HCT116 (cell line): ENCODE measurements at places on chromosomes 1 and 21.

- DNase-seq: no peak
Observed at GRCh38 chr1:57674801-57675200, 250.9 kb upstream of the DAB1 start.

- no peak for DNase-seq
Observed at GRCh38 chr1:168390271-168390670, 109.6 kb downstream of the TBX19 start.

DNA sequence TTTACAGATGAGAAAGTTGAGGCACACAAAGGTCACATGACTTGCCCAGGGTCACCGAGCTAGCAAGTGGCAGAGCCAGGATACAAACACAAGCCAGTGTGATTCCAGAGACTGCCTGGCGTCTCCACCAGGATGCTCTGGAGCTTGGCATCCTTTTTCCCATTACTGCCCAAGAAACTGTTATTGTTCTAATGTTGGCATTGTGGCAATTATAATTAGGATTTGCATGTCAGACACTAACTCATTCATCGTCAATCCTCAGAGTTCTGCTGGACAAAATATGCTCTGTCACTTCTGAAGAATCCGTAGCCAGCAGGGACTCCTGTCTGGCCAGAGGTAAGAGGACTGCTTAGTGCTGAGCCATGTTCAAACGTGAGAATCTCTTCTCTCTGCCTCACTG is 8.8 kb downstream of the KAZN start:
- DNase-seq: no peak

- no peak for DNase-seq
Observed at GRCh38 chr1:161407451-161407985, 39.8 kb upstream of the CFAP126 start.

- DNase-seq: no peak
Observed at GRCh38 chr1:112325504-112325903, 70.5 kb upstream of the CTTNBP2NL start.

GRCh38 chr1:89312572-89312971 is 39.9 kb upstream of the GBP5 start:
- DNase-seq: no peak

DNA sequence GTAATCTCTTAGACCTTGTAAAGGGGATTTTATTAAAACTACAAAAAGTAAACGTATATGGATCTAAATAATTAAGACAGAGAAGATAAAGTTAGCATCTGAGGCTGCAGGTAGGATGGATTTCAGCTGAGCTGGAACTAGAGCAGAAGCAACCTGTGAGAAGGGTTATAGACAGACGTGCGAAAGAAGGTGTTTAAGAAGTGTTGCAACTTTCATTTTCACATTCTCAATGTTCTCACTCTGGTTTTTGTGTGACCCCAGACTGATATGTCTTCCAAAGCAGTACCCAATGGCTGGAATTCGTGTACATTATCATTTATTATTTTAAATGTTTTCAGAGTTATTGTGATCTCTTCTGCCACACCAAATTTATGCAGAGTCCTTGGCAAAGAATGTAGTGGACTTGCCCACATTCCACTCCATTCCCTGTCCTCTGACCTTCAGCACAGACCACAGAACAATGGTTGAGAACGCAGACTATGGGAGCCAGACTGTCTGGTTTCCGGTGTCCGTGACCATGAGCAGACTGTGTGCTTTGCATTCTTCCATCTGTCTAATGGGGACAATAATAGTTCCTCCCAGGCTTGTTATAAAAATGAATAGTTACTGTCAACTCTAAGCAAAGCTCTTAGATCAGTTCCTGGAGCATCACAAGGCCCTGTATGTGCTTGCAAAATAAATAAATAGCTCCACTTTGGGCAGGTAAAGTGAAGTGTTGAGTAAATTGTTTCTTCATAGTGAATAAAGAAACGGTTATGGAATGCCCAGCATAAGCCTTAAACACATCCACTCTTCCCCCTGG is 140.6 kb upstream of the SAMSN1 start:
- no peak for DNase-seq

DNA sequence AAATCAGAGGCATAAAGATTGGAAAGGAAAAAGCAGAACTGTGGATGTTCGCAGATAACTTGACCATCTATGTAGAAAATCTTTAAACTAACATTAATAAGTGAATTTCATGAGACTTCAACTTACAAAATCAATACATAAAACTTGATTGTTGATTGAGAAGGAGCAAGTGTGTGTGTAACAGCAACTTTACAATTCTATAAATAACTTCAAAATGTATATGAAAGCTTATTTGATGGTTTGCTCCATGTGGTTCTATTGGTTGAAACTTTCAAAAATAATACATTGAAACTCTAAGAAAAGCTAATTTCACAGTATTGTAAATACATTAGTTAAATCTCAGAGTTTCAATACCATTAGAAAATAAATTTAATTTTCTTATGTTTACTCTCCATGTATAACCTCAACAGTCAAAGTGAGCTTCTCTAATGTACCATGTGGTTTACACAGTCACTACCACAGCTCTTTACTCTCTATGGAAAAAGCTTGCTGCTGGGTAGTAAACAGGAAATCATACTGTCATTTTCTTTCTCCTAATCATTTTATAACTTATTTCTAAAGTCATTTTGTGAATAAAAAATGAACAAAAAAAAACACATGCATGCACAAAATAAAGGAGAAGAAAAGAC is 12.0 kb downstream of the AKT3 start:
- no peak for DNase-seq

- peak; percentile 58 for DNase-seq
Observed at GRCh38 chr1:6205849-6206519, at the start of gene RNF207. Gene RNF207, plus strand, starts transcription at chr1:6206119. Its CDS starts 417 bp downstream, at chr1:6206536.

GRCh38 chr1:175882192-175882591 is 138.8 kb upstream of the TNR start:
- no peak for DNase-seq

GRCh38 chr1:107777664-107778047 is 187.3 kb downstream of the VAV3 start:
- no peak for DNase-seq

- no peak for DNase-seq
Observed at GRCh38 chr1:177800400-177801088, 169.3 kb downstream of the SEC16B start.

DNA sequence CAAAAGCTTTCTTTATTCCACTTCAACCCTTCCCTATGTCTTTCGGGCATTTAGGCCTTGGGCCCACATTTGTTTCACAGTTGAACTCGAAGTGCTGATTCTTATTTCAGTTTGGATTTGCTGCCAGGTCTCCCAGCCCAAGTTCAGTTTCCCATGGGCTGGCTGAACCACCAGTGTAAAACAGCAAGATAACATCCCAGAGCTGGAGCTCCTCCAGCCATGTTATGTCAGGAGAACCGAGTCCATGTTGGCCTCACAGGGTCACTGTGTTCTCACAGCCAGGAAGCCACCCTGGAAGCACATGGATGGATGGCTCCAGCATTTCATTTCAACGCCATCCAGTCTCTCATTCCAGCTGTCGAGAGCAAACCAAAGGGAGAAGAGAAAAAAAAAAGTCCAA is 45.2 kb upstream of the RXRG start:
- no peak for DNase-seq

DNA sequence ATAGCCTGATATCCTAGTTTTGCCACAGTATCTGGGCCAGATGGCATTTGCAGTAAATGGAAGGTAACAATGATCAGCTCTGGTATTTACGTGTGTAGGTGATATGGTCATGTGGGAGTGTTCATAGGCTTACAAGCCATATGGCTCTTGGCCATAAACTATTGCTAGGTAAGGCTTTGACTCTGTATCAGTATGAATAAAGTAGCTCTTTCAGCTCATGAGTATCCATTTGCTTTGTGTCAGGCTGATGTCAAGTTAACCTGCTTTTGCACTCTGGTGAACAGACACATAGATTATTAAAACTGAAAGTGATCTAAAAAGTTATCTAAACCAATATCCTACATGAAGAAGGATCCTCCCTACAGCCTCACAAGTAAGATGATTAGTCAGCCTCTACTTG is 69.0 kb downstream of the DDR2 start:
- DNase-seq: no peak

DNA sequence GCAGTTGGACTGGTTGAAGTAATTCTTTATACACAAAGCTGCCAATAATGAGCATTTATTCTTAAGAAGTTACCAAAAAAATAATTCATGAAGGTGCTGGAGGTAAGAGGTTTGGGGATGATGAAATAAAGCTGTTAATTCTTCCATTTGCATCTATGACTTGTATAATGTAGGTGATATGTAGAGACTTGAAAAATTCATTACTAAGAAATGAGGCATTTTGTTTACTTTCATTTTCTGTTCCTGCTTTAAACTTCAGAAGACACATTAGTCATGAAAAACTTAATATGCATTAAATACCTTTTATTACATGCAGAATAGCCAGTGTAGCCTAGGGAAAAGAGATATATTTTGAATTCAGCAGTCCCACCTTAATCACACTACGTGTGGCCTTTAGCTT is 214.2 kb downstream of the SLC44A5 start:
- DNase-seq: no peak

DNA sequence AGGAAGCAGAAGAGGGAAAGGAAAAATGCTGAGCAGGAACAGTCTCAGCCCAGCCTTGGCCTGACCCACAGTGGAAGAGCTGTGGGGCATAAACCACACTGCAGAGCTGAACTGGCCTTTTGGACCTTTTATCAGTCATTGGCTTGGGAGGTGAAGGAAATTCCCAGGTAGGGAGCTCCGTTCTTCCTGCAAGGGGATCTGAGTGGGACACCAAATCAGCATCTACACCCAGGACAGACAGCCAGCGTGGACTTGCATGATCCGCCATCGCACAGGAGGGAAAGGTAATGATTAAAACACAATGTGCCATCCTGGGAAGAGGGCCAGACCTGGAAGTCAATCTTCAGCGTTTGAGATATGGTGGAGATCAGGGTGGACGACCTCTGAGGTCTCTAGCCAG is 1.2 kb upstream of the MTFR1L start:
- no peak for DNase-seq

- DNase-seq: no peak
Observed at GRCh38 chr21:37711286-37711829, 204.9 kb downstream of the KCNJ6 start.

DNA sequence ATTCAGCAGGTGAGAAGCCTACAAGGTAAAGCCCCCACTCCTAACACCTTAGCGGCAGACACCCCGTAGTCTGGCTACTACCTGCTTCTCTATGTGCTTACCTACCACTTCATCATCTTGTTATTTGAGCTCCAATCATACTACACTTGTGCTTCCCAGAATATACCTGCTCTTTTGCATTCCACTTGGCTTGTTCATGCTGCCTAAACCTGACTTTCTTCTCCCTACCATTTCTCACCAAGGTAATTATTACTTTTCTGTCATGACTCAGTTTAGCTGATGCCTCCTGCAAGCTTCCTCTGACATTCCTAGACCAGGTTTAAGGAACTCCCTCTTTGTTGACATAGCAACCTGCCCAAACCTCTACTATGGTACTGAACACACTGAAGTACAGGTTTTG is 495.6 kb upstream of the C1orf87 start:
- DNase-seq: no peak

DNA sequence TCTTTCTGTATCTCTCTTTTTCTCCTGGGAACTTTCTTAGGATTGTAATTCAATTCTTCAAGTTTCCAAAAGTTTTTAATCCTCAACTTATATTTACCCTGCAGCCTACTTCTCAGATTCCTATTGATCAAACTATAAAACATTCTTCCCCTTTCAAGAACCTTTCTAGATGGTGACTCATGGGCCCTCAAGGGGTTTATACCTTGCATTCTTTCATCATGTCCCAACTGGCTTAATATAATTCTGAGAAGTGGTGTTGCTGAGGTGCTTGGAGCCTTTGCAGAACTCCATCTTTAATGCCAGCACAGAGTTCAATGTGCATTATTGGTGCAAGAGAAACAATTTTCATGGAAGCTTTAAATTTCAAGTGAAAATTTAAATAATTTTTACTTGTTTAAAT is 273.4 kb downstream of the VAV3 start:
- no peak for DNase-seq

DNA sequence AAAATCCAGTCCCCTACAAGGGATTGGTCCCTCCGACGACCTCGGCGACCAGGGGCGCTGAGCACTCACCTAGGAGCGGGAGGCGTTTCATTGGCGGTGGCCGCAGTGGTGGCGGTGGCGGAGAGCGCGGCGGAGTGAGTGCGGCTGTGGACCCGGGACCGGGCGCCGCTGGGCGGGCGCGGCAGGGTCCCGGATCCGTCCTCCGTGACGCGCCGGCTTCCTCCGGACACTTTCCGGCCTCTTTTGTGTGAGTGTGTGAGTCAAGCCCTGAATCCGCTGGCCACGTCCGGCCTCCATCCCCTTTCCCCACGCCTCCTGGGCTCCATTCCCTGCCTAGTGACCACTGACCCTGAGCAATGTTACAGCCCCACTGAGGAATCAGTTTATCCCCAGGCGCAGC is at the start of gene ADGRL4:
Gene ADGRL4 (minus strand): TSS at position 167 of the 400 bp plus-strand sequence. CDS start 76 bp downstream, at position 91.
- no peak for DNase-seq

- DNase-seq: no peak
Observed at GRCh38 chr1:3912809-3913685, 13.0 kb upstream of the C1orf174 start.

DNA sequence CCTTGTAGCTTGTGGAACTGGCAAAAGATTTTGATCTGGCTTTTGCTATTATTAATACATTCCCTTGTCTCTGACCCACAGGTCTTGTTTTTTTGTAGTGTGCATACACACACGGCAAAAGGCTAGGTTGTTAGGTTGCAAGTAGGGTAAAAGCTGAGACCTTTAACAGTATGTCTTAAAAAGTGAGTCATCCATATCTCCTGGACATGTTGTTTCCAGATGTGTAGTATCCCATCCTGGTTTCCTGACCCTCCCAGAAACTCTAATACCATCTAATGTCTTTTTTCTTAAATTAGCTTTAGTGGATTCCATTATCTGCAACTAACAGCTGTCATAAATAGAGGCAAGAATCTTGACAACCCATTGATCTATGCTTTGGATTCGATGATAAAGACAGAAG is 14.7 kb downstream of the OVGP1 start:
- DNase-seq: no peak

DNA sequence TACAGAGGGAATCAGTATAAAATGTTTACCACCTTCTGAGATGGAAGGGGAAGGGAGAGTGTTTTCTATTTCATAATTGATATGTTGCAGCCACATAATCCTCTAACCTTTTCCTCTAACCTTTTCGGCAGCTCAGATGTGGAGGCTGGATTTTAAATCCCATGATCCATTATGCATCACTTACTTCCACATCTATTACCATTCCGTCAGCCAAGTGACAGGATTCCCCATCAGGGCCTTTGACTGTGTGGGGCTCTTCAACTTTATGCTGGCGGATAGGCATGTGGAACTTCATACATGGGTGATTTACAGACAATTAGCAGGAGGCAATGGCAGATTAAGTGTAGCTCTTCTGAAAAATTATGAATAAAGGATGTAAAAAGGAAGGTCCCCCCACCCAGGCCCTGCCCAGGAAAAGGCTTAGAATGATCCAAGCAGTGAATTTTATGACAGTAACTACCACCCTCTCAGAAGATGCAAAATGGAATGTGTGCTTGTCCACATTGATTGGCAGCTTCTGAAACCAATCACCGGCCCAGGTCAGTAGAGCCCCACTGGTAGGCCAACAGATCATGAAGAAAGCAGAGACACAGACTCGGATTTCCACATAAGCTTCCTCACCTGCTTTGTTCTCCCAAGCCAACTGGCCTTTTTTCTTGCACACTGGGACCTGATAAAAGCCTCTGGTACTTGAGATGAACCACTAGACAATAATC is 147.0 kb downstream of the ST6GALNAC5 start:
- DNase-seq: no peak
